Stimulated activated CD8-positive, alpha-beta memory T cell treated with anti-CD3 and anti-CD28 coated beads, Interleukin-4, amount 100 ng/mL, for 1 hour (primary cell): ENCODE measurements at places on chromosomes 7 and 10.
A peak's percentile ranks its signal among the peaks of the same experiment; 100 is the strongest.

GRCh38 chr7:84614821-84615501, 420.4 kb upstream of the SEMA3A start:
- DNase-seq: no peak

GRCh38 chr7:30752979-30753378, 1.0 kb downstream of the INMT start:
- DNase-seq: no peak

DNA sequence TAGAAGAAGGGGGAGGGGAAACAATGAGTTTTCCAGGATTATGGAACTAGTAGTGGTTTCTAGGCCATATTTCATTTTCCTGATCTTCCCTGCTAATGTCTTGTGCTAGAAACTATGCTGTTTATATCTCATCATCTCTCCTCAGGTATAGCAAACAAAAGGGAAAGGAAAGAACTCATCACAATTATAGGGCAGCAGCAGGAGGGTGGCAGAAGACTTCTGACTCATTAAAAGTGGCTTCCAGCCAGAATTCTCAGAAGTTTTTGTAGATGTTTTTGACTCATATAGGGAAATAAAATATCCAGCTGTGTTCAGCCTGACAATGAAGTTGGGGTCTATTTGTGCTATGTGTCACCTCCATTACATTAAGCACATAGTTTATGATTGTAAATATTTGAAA, 6.5 kb downstream of the AHR start:
- no peak for DNase-seq

DNA sequence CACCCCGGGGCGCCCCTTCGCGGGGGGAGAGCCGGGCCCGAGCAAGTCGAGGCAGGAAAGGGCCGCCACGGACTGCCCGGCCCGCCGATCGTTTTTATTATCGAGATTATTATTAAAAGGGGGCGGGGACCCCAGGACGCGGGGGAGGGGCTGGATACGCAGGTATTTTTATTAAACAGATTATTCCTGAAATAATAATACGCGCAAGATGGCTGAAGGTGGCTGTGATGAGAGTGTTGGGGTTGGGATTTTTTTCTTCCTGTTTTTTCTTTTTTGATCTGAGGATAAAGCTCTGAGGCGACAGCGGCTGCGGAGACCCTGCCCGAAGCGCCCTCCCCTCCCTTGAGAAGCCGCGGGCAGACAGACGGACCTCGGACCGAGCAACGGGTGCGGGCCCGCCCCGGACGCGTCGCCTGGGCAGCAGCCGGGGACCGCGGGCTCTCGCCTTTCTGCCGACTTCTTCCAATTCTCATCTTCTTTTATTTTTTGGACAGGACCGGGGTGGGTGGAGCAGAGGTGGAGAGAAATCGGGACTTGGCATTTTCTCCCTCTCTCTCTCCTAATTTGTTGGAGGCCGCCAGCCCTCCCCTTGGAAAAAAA, 1.4 kb upstream of the TRIM8 start:
- DNase-seq: peak; percentile 26

DNA sequence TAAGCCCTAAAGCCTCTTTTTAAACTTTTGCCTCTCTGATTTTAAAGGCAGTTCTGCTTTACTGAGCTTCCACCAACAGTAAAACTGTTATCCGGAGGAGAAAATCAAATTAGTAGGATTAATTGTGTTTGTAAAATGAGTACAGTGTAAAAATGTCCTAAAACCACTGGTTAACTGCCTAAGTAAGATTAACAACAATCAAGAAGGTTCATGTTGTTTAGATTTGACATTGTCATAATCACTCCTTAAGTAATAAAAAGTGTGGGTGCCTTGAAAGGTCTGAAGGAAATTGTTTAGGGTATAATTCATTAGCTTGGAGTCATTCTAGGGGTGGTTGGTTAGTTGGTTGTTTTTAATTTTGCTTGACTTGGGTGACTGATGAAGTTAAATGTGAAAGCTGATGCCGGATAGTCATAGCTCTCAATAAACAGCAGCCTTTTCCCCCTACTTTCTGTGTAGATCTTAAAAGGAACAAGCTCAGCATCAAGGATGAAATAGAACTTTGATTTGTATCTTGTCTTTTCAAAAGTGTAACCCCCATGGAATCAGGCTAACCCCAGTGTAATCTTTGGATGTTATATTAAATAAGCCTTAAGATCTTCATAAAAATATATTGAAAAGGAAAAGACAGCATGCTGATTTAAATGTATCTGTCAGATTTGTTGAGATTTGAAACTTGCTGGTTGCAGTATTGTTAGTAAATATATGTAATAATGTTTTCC, 148.3 kb downstream of the ARID5B start:
- no peak for DNase-seq

- DNase-seq: no peak
Observed at GRCh38 chr7:28804990-28805389, 153.1 kb downstream of the TRIL start.

- DNase-seq: no peak
Observed at GRCh38 chr7:17153536-17153935, 144.9 kb upstream of the AHR start.

GRCh38 chr10:97065128-97065527, 120.6 kb downstream of the SLIT1 start:
- DNase-seq: no peak

DNA sequence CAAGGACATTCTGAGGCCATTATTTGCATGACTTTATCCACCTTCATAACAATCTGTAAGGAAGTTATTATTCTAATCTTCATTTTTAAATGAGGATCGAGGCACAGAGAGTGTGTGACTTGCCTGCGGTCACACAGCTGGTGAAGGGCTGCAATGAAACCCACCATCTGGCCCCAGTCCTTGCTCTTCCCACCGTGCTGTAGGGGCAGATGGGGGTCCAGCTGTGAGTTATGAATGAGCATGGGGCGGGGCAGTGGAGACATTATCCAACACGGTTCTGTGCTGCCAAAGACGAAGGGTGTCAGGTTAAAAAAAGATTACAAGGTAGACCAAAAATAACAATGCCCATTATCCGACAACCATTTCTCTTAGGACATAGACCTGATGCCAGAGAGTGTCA, 417.5 kb upstream of the MGMT start:
- DNase-seq: no peak

DNA sequence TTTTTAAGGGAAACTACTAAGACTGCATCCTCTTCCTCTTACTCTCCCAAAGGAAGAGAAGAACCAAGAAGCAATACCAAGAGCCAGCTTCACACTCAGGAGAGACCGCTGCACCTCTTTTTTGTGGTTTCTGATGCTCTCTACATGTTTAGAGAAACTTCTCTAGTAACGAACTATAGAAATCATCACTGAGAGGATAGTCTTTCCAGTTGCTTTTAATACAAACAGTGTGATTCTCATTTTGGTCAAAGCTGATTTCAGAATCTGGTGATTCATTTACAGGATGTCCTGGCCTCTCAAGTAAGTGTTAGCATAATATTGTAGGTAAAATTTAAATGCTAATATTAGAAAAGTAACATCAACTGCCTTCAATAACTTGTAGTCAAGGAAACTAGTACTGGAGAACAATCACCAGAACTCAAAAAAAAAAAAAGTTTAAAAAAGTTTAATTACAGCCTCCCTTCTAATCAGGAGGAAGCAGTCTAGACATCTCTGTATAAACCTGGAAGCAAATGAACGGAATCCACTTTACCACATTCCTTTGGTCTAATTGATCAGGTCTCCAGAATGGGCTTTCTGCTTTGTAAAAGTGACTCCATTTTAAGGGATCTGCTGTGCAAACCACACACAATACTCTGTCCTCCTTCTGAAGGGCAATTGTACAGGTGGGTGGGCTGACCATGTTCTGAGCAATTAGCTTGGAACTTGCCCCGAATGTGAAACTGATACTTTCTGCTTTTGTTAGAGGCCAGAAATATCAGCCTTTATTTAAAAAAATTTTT, 3.0 kb downstream of the LAMB1 start:
- no peak for DNase-seq

DNA sequence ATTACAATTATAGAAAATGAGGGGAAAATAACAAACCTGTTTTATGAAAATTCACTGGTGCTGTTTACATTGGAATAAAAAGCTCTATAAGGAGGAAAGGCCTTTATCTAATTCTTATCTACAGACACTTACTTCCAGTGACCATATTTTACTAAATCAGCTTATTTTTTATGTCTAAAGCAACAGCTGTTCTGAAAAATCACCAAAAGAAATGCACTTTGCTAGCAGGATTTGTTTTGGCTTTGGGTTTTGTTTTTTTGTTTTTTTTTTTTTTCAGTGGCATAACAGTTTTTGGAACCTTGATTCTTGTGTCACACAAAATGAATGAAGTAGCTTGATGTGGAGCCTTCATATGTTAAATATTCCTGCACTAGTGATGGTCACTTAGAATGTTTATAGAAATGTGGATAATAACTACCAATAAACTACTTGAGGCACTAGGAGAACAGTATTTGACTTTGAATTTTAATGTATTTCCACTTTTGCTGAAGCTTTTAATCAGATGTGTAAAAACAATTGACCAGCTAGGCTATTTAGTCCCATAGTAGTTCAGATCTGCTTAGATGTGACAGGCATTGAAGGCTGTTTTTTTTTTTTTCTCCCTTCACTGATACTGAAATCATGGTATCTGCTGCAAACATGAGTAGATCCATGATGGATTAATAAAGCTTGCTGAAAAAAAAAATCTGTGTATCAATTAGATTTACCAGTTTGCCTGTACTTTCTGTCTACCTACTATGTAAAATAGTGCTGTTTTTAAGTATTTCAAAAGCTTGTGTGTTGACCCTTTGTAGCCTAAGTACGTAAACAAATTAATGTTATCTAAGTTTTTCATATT, 2.8 kb downstream of the ARL4A start:
- no peak for DNase-seq

GRCh38 chr10:50874723-50875122, 10.7 kb downstream of the A1CF start:
- DNase-seq: no peak

GRCh38 chr7:78924581-78924980, 528.9 kb downstream of the MAGI2 start:
- no peak for DNase-seq

GRCh38 chr10:52879091-52879807, 106.7 kb upstream of the MBL2 start:
- no peak for DNase-seq

DNA sequence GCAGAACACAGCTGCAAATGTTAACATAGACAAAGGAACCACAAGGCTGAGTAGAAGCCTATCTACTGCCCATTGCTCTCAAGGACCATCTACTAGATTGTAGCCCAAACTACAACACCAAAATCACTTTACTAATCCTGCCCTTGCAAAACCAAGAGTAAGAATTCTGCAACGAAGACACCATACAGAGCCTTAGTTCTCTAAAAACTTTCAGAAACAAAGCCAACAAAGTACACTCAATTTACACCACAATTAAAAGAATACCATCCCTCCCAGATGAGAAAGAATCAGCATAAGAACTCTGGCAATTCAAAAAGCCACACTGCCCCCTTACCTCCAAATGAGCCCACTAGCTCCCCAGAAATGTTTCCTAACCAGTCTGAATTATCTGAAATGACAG, 294.3 kb downstream of the CTNNA3 start:
- no peak for DNase-seq

DNA sequence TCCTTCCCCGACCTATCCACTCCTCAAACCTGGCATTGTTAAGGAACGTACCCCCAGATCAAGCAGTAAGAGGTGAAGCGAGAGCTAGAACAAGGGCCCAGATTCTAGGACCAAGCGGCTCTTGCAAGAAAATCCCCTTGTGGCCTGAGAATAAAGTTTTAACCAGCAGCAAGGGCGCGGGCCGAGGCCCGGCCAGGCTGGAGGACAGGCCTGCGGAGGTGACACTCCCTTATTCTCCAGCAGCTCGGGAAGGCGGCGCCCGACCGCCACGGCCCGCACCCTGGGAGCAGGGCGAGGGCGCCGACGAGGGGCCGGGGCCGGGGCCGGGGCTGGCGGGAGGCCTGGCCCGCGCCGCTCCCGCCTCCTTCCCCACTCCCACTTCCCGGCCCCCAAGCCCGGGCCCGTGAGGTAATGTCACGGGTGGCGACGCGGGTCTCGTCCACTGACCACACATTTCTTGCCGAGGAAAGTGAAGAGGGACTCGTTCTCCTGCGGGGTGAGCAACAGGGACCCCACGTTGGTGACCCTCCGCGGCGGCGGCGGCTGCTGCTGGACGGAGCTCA, 551 bp downstream of the WASL start:
- peak; percentile 3 for DNase-seq

DNA sequence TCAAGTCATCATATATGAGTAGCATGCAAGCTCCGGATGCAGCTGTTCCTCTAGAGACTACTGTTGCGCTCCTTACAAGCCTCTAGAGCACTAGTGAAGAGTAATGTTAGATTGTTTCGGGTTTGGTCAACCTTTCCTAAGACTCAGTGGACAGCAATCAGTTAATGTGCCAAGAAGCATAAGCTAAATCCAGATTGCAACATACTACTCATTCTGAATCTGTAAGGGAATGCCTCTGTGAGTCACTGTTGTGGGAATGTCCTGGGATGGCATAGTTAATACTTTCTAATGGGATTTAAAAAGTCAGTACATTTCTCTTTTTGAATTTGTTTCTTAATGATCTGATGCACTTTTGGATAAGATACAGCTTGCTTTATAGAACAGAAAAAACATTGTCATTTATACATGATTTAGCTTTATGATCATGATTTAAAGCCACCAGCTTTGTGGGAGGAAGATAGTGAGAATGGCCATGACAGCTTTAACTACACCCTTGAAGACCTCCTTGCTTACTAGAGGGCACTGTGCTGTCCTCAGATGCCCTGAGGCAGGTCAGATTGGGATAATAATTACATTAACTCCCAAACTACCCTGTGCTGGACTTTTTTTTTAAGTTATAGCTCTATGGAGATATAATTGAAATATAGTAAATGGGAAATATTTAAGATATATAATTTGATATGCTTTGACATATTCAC, 138.4 kb downstream of the SDK1 start:
- no peak for DNase-seq

DNA sequence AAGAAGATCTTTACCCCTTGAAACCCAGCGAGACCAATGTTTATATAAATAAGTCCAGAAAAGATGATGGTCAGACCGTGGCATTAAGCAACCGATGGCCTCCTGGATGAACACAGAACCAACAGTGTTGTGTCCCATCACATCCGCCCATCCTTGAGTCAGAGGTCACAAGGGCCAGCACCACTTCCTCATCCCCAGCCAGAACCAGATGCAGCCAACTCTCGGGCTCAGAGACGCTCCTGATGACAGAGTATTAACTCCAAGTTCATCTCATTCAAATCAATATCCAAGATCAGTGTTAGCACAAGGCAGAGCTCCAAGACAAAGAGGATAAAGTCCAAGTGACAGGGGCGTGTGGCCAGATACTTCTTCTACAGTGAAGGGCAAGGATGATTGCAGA, 63.5 kb downstream of the FAM53B start:
- no peak for DNase-seq

DNA sequence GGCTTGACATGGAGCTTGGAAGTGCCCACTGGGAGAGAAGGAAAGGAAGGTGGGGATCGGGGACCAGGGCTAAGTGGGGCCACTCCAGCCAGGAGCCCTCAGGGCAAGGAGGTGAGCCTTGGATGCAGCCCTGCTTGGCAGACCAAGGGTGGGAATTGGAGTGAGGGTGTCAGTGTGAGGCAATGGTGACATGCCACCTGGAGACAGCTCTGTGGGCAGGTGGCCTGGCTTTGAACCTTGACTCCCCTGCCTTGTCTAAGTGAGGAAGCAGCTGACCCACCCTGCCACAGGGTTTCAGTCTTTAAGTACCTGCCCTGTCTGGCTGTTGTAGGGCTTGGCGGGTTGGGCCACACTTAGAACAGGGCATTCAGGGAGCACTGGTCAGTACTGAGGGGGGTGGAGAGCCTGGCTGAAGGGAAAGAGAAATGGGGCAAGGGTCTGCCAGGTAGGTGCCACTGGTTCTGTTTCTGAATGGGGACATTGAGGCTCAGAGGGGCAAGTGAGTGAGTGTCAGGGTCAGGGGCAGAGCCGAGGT, 4.8 kb downstream of the RAMP3 start:
- DNase-seq: no peak
